ENCODE measurements at places on chromosomes 2 and 18. TPM values are rescaled to one million over a fixed set of nuclear protein-coding genes. Genes with fewer than 3 reads are reported as not detected.

DNA sequence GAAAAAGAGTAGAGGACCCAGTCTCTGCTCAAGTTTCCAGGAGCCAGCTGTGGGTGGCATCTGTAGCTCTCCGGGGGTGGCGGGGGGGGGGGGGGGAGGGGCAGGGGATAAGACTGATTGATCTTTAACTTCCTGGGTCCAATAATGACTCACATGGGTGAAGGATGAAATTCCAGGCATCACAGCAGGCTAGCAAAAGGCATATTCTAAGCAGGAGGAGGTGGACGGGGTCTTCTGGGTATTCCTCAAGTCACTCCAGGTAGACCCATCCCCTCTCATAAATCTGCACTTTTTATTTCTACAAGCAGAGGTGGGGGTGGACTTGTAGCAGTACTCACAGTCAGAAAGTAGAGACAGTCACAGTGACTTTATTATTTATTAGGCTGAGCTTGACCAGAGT, 85.5 kb upstream of the TMEM247 start:
- H3K4me3 ChIP-seq = no peak overlapping the region
- no peaks in the 10 kb centered on the region for H3K27me3 ChIP-seq
- no peaks in the 10 kb centered on the region for H3K4me1 ChIP-seq
- DNase-seq = no peak
- H3K27ac ChIP-seq = no peak overlapping the region

DNA sequence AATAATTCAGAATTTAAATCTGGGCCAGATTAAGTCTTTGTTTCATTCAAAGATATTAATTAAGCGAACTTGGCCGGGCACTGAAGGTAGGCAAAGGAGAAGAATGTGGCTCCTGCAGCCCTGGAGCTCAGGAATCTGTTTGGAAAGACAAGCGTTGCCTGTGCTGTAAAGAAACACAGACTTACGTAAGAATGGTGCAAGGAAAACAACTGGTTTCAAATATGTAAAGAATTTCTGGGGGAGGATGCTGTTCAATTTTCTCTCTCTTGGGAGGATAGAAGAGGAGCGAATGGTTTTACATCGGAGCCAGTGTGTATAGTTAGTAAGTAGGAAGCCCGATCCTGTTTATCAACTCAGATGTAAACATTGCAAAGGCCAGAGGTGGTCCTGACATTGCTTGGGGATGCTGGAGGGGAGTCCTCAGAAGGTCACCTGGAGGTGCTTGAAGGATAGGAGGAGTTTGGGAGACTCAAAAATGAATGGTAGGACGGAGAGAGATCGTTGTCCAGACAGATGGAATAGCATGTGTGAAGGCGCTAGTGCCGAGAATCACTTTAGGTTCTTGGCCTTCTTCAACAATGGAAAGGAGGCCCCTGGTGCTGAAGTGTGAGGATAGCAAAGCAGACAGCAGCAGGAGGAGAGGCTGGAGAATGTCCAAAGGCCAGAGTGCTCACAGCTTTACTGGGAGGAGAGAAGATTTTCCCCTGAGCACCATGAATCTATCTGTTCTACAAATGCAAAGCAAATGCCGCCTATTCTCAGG, 456.1 kb downstream of the LPIN1 start:
- DNase-seq = no peak
- H3K4me3 ChIP-seq = no peak overlapping the region
- H3K27me3 ChIP-seq = no peaks in the 10 kb centered on the region

DNA sequence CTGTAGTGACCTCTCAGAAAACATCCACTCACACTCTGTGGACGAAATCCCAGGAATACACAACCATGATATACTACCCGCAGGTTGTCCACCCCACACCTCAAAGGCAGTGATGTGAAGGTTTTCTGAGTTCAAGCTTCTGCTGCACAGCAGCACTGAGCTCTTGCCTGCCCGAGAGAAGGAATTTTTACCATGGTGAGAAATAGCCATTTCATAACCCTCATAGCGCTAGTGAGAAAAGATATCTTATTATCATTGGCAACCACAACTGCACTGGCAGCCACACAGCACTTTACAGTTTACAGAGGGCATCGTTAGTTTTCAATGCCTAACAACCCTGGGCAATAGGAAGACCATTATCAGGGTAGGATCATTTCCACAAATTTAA, 36.9 kb downstream of the NAPG start:
- peaks cover 7% of the 10 kb centered on the region for H3K36me3 ChIP-seq
- no peak for DNase-seq
- H3K27me3 ChIP-seq = no peaks in the 10 kb centered on the region
- H3K27ac ChIP-seq = no peak overlapping the region
- peaks cover 7% of the 10 kb centered on the region for H3K4me1 ChIP-seq

- no peaks in the 10 kb centered on the region for H3K4me1 ChIP-seq
- no peak overlapping the region for H3K4me3 ChIP-seq
- no peak for DNase-seq
- H3K36me3 ChIP-seq = peaks cover 4% of the 10 kb centered on the region
- H3K27me3 ChIP-seq = no peaks in the 10 kb centered on the region
Observed at GRCh38 chr2:174573621-174574081, 24.0 kb downstream of the WIPF1 start.

- peaks cover 41% of the 10 kb centered on the region for H3K36me3 ChIP-seq
- H3K27me3 ChIP-seq = peaks cover 25% of the 10 kb centered on the region
- peak overlapping the region; percentile 96 for H3K27ac ChIP-seq
- peaks cover 27% of the 10 kb centered on the region for H3K4me1 ChIP-seq
- DNase-seq = peak; percentile 33
- peak overlapping the region; percentile 93 for H3K4me3 ChIP-seq
Observed at GRCh38 chr2:88690591-88691338, 708 bp upstream of the RPIA start.

FHL2 gene
- 22.1 TPM for total RNA-seq

TMEM17 gene
- total RNA-seq = 1.2 TPM

LCT gene
- total RNA-seq = not detected

ABCB11 gene
- 0.02 TPM for total RNA-seq
